ENCODE measurements at places on chromosomes 11 and 22. TPM values are rescaled to one million over a fixed set of nuclear protein-coding genes. Genes with fewer than 3 reads are reported as not detected.

- DNase-seq: no peak
These were observed 16.7 kb downstream of the STARD10 start for GRCh38 chr11:72776844-72777754.

DNA sequence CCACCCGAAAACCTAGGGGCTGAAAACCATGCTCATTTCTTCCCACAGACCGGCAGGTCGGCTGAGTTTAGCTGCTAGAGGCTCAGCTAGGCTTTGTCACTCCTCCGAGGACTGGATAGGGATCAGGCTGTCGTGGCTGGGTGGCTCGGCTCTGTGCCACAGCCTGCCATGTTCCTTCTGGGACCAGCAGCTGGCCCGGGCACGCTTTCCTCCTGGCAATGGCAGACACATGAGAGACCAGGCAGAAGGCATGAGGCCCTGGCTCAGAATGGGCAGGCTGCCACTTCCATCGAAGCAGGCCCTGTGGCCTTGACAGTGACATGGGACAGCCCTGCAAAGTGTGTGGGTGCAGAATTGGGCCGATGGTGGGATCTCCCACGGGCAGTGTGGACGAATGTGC lies 20.9 kb downstream of the PARVG start:
- no peak for DNase-seq

- DNase-seq: no peak
These were observed 413.8 kb upstream of the ARHGAP42 start for GRCh38 chr11:100273066-100273815.

Gene SMIM35
- not detected for total RNA-seq

Gene HTR3B
- not detected for total RNA-seq

Measured in endothelial cell (in vitro differentiated cells).